SW480 (cell line): ENCODE measurements at places on chromosomes 5 and 9.
A peak's percentile ranks its signal among the peaks of the same experiment; 100 is the strongest.

GRCh38 chr9:11086561-11086960 is 473.8 kb upstream of the PTPRD start:
- DNase-seq: no peak

DNA sequence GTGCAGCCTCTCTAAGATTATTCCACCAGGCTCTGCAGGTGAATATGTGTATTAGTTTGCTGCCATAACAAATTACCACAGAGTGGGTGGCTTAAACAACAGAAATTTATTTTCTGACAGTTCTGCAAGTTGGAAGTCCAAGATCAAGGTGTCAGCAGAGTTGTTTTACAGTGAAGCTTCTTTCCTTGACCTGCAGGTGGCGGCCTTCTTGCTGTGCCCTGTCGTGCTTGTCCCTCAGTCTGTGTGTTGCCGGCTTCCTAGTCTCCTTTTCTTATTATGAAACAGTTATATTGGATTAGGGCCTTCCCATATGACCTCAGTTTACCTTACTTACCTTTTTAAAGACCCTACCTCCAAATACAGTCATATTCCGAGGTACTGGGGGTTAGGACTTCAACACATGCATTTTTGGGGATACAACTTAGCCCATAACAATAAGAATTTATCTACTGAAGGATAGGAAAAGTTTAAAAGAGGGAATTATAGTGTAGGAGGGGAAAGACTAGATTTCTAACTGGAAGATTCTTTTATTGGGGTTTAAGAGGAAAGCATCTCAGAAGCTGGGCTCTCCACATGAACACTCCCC is 97.4 kb downstream of the OSTF1 start:
- DNase-seq: peak; percentile 58

- DNase-seq: no peak
These were observed 205.8 kb downstream of the GABBR2 start for GRCh38 chr9:98502976-98503325.

GRCh38 chr9:38017149-38017884 is 51.7 kb downstream of the SHB start:
- DNase-seq: peak; percentile 70

GRCh38 chr5:63655043-63655442 is 307.2 kb downstream of the HTR1A start:
- DNase-seq: no peak

DNA sequence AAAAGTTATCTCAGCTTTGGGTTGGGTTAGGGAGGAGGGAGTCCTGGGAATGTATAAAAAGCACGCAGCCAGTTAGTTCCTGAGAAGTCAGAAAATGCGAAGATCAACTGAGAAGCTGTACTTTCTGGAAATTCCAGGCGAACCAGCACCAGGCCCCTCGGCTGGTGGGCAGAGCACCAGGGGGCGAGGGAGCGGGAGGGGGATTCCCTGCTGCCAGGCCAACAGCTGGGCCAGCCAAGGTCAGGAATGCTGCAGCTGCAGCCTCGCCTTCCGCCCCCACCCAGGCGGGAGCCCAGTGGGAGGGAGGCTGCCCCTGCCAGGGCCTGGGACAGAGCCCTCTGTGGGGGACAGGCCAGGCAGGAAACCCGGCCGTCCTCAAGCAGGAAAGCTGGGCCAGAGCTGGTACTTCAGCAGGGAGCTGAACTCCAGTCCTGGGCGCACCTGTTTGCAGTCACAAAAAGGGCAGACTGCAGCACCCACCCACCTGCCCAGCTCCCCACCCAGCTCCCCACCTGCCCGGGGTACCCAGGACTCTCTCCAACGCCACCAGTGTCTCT is 35.5 kb downstream of the VAV2 start:
- no peak for DNase-seq

DNA sequence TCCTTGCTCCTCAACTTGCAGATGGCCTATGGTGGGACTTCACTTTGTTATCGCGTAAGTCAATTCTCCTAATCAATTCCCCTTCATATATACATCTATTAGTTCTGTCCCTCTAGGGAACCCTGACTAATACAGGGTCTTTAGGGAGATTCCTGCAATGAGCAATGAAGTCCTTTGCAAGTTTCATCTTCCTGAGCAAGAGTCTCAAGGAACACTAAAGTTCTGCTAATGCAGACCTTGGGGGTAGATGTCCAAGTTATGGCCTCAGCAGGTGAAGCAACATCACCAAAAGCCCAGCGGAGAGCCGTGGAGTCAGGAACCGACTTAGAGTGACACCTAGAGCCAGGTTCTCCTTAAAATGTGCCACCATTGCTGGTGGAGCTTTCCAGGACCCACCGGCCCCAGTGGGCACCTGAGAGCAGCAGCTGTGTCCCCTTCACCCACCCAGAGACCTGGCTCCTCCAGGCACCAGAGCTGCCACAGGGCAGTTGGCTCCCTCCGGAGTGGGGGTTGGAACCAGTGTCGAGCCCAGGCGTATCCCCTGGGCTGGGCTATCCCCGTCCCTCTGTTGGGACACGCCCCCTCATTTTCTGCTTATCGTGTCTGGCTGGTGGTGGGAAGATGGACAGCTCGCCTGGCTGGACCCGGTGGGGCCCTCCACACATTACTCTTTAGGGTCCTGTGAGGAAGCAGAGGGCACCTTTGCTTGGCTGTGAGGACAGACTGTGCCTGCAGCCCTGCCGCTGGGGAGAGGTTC is 10.9 kb upstream of the FCN1 start:
- no peak for DNase-seq

DNA sequence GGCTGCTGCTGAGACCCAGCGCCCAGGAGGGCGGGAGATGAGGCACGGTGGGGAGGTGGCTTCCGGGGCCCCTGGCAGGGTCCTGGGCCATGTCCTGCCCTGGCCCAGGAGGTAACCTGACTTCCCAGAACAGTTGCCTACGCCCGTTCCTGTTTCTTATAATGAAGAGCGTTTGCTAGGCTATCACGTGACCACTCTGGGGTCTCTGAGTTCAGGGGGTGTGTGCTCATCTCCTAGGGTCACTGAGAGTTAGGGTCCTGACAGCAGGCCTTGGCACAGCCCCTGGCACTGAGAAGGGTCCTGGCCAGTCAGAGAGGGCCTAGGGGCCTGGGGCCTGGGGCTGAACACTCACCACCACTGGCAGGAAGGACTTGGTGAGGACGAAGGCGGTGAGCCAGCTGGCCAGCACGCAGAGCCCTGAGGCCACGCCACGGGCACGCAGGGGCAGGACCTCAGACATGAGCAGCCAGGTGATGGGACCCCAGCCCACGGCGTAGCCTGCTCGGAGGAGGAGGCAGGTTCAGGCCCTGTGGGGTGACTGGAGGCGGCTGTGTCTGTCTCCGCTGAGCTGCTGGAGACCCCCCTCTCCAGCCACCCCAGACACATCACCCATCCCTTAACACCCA is 6.0 kb downstream of the SLC2A6 start:
- no peak for DNase-seq

DNA sequence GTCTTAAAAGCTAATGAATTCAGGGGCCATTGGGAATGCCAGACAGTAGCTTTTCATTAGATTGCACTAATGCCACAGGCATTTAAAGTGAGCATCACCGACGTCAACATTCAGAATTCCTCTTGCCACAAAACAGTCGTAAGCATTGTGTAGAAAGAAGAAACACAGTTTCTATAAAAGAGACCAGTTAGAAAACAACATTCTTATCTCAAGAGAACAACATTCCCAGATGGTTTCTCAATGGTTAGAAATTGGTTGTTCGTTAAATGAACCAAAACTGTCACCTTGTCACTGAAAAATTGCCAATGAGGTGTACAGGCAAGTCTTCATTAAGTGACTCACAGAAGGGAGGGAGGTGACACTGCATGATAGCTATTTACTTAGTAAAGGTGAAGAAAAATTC is 401.6 kb upstream of the PRR16 start:
- DNase-seq: no peak

GRCh38 chr9:90611568-90611967 is 31.1 kb downstream of the DIRAS2 start:
- DNase-seq: no peak

- DNase-seq: no peak
These were observed 22.5 kb downstream of the APBA1 start for GRCh38 chr9:69649566-69650250.

- no peak for DNase-seq
These were observed 94.1 kb upstream of the ADAMTS2 start for GRCh38 chr5:179439181-179439985.

- DNase-seq: no peak
These were observed 83.0 kb downstream of the ELAVL2 start for GRCh38 chr9:23743036-23743435.
